Purkinje cell (primary cell): ENCODE measurements at places on chromosomes 1 and 21. TPM values are rescaled to one million over a fixed set of nuclear protein-coding genes. Genes with fewer than 3 reads are reported as not detected.

MED8 gene
- polyA plus RNA-seq: 67.9 and 79.7 TPM in 2 replicates

IVL gene
- polyA plus RNA-seq: not detected in 2 replicates

IL19 gene
- not detected in 2 replicates for polyA plus RNA-seq

NPPA gene
- polyA plus RNA-seq: 1.8 TPM in 1 of 2 replicates, not detected in the other

TMPRSS3 gene
- polyA plus RNA-seq: 3.0 and 5.2 TPM in 2 replicates

PGLYRP3 gene
- not detected in 2 replicates for polyA plus RNA-seq

TP73 gene
- not detected in 2 replicates for polyA plus RNA-seq

CACNA1S gene
- polyA plus RNA-seq: not detected in 2 replicates

CAPN8 gene
- polyA plus RNA-seq: 2.0 TPM in 1 of 2 replicates, not detected in the other

KHDRBS1 gene
- polyA plus RNA-seq: 33.2 and 44.4 TPM in 2 replicates

ZNF683 gene
- polyA plus RNA-seq: 0.34 TPM in 1 of 2 replicates, not detected in the other

PGLYRP4 gene
- polyA plus RNA-seq: not detected in 2 replicates

SLAMF1 gene
- not detected in 2 replicates for polyA plus RNA-seq

ETV3L gene
- polyA plus RNA-seq: not detected in 2 replicates

AADACL4 gene
- polyA plus RNA-seq: not detected in 2 replicates
